Naive thymus-derived CD4-positive, alpha-beta T cell (primary cell): ENCODE measurements at places on chromosomes 7 and 10. TPM values are rescaled to one million over a fixed set of nuclear protein-coding genes. Genes with fewer than 3 reads are reported as not detected.

DNA sequence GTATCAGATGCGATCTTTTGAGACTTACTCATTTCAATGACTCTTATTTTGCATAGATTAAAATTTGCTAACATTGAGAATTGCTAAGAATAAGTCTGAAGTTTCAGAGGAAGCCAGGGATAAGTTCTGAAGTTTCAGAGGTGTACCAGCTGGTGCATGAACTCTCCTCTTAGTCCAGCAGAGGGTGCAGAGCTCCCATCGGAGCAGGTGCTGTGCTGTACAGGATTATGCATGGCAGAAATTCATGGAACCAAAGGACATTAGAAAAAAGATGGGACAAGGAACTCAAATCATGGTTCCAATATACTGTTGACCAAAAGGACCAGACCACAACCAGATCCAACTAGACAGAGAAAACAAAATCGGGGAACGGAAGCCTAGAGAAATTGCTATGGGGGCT, 41.9 kb downstream of the MGAM2 start:
- DNase-seq = no peak
- no peak overlapping the region for H3K27ac ChIP-seq
- H3K36me3 ChIP-seq = no peaks in the 10 kb centered on the region
- H3K4me3 ChIP-seq = no peak overlapping the region
- no peaks in the 10 kb centered on the region for H3K27me3 ChIP-seq

Gene LAMB1
- total RNA-seq = not detected in 2 replicates

GRCh38 chr10:36943544-36943943, 181.9 kb upstream of the ANKRD30A start:
- H3K27ac ChIP-seq = no peak overlapping the region
- no peaks in the 10 kb centered on the region for H3K4me1 ChIP-seq
- H3K27me3 ChIP-seq = no peaks in the 10 kb centered on the region
- H3K4me3 ChIP-seq = no peak overlapping the region
- no peaks in the 10 kb centered on the region for H3K36me3 ChIP-seq

Gene ZC3HAV1L
- 0.40 TPM for total RNA-seq

GRCh38 chr7:40551685-40552576, 417.1 kb downstream of the SUGCT start:
- DNase-seq = no peak
- no peaks in the 10 kb centered on the region for H3K36me3 ChIP-seq
- no peak overlapping the region for H3K4me3 ChIP-seq
- no peaks in the 10 kb centered on the region for H3K27me3 ChIP-seq

DNA sequence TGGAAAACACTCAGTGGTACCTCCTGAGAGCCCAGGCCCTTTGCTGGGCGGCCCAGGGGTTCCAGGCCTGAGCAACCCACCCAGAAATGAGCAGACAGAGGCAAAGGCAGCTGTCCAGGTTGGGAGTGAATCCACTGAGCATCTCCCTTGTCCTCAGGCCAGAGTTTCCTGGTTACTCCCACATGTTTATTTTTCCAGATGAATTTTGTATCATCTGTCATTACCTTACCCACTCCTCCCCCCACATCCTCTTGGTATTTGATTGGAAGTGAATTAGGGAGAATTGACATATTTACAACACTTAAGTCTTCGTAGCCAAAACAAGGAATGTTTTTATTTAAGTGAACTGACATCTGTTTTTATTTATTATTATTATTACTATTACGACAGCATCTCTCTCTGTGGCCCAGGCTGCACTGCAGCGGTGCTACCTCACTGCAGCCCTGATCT, 13.2 kb upstream of the LMBR1 start:
- DNase-seq = no peak

Gene SLC39A12
- not detected for total RNA-seq

DNA sequence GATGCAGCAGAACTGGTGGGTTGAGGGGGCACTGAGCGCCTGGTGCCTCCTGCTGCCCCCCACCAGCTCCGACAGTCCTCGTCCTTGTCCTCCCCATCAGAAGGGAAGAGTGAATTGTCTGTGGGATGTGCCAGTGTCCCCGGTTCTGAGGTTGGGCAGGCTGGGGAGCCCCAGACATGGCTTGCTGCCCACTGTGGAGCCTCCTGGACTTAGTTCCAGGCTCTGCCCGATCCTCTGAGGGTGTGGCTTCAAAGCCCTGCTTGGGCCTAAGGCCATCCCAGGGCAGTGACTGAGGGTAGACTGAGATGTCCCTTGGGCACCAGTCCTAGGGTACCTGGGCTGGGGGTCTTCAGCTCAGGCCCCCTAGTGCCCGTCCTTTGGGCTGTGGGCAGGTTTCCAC, 168.8 kb downstream of the RNF216 start:
- no peak overlapping the region for H3K4me3 ChIP-seq
- H3K27ac ChIP-seq = no peak overlapping the region
- no peak for DNase-seq
- H3K4me1 ChIP-seq = no peaks in the 10 kb centered on the region
- H3K36me3 ChIP-seq = peaks cover 12% of the 10 kb centered on the region

- no peak for DNase-seq
- H3K27ac ChIP-seq = no peak overlapping the region
- no peak overlapping the region for H3K4me3 ChIP-seq
- H3K4me1 ChIP-seq = no peaks in the 10 kb centered on the region
These were observed 154.1 kb upstream of the ZMIZ1 start for GRCh38 chr10:78914502-78915189.

DNA sequence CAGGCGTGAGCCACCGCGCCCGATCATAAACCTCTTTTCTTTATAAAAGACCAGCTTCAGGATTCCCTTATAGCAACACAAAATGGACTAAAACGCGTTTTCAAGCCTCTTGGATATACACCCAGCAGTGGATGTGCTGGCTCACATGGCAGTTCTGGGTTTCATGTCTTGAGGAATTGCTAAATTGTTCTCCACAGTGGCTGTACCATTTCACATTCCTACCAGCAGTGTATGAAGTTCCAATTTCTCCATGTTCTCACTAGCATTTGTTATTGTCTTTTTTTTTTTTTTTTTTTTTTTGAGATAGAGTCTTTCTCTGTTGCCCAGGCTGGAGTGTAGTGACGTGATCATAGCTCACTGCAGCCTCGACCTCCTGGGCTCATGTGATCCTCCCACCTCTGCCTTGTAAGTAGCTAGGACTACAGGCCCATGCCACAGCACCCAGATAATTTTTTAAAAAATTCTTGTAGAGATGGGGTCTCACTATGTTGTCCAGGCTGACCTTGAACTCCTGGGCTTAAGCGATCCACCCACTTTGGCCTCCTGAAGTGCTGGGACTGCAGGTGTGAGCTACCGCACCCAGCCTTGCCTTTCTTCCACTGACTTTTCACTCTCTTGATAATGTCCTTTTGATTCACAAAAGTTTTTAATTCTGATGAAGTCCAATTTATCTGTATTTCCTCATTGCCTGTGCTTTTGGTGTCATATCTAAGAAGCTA, 17.4 kb downstream of the TECPR1 start:
- no peak for DNase-seq
- no peak overlapping the region for H3K4me3 ChIP-seq
- no peaks in the 10 kb centered on the region for H3K4me1 ChIP-seq

DNA sequence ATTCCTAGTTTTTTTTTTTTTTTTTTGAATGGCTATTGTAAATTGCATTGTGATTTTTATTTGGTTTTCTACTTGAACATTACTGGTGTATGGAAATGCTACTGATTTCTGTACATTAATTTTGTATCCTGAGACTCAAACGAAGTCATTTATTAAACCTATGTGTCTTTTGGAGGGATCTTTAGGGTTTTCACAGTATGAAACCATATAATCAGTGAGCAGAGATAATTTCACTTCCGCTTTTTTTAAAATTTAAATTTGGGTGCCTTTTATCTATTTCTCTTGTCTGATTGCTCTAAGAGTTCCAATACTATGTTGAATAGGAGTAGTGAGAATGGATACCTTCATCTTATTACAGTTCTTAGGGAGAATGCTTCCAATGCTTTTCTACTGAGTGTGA, 102.7 kb downstream of the ZWINT start:
- H3K4me3 ChIP-seq = no peak overlapping the region
- DNase-seq = no peak
- H3K27me3 ChIP-seq = no peaks in the 10 kb centered on the region

- H3K27ac ChIP-seq = no peak overlapping the region
- no peak for DNase-seq
- H3K4me1 ChIP-seq = no peaks in the 10 kb centered on the region
- H3K36me3 ChIP-seq = no peaks in the 10 kb centered on the region
- no peaks in the 10 kb centered on the region for H3K27me3 ChIP-seq
These were observed 18.2 kb downstream of the LMOD2 start for GRCh38 chr7:123673752-123674398.

- no peaks in the 10 kb centered on the region for H3K4me1 ChIP-seq
- H3K27ac ChIP-seq = no peak overlapping the region
- no peak for DNase-seq
- H3K36me3 ChIP-seq = no peaks in the 10 kb centered on the region
These were observed 398.5 kb upstream of the CNTNAP2 start for GRCh38 chr7:145718129-145718528.

Gene OR2A12
- total RNA-seq = not detected

DNA sequence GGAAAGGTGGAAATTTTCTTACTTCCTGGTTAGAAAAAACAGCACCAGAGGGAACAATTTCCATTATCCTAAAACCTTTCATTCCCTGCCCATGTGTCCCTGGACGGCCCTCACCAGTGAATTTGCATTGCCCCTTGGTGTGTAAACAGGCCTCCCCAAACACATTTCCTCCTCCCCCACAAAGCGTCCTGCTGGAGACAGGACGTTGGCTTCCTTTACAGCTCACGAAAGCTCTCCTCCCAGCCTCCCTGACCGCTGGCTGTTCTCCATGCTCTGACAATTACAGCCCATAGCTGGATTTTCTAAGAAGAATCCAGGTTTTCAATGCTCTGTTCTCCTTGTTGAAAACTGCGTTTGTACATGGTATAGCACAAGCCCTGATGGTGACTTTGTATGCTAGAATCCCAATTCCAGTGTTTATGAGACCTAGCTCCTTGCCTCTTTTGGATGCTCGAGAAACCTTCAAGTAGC, 724.2 kb upstream of the CELF2 start:
- no peak for DNase-seq
- no peaks in the 10 kb centered on the region for H3K36me3 ChIP-seq
- no peaks in the 10 kb centered on the region for H3K4me1 ChIP-seq
- no peak overlapping the region for H3K4me3 ChIP-seq
- H3K27ac ChIP-seq = no peak overlapping the region

DNA sequence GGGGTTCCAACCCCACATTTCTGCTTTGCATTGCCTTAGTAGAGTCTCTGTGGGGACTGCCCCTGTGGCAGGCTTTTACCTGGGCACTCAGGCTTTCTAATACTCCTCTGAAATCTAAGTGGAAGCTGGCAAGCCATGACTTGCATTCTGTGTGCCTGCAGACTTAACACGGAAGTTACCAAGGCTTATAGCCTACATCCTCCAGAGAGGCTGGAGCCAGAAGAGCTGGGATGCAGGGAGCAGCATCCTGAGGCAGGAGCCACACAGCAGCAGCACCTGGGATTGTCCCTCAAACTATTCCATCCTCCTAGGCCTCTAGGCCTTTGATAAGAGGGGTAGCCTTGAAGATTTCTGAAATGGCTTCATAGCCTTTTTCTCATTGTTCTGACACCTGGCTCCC, 22.1 kb upstream of the ABCC2 start:
- H3K36me3 ChIP-seq = peaks cover 15% of the 10 kb centered on the region
- H3K27ac ChIP-seq = no peak overlapping the region
- H3K4me3 ChIP-seq = no peak overlapping the region
- no peaks in the 10 kb centered on the region for H3K4me1 ChIP-seq
- H3K27me3 ChIP-seq = no peaks in the 10 kb centered on the region
- no peak for DNase-seq

Gene LIPJ
- not detected in 2 replicates for total RNA-seq

Gene PHYH
- total RNA-seq = 11.2 and 11.3 TPM in 2 replicates

Gene FAM221A
- 4.0 and 4.6 TPM in 2 replicates for total RNA-seq
